ENCODE measurements at places on chromosomes 7 and 10.

DNA sequence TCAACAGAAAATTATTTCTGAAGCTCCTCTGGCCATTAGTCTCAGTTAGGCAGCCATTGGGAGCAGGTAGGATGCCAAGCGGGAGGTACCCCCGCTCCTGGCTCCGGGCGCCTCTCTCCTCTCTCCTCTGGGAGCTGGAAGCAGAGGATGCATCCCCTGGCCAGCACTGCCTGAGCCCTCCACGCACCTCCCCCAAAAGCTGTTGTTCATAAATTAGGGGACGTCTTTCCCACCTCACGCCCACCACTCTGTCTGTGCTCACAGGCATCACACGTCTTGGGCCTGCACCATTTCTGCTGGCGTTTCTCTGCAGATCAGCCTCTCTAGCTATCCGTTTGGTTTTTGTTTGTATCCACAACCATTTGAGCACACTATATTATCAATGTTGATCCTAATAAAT, 609.0 kb upstream of the FOXK1 start:
- no peak for DNase-seq

DNA sequence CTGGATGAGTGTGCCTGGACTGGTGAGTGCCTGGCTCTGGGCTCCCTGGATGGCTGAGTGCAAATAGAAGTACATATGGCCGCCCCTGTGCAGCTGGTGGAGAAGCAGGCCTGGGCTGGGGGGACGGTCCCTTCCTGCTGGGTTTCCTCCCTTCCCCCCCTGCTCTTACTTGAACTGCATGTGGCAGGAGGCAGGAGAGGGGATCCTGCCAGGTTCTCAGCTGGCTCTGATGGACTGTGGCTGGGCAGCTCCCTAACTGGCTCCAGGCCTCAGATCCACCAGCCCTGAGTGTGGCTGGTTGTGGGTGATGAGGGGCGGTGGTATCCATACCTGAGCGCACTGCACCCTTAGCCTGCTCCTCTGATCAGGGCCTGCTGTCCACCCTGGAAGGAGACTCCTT, 26.9 kb downstream of the ADCY1 start:
- DNase-seq = no peak

DNA sequence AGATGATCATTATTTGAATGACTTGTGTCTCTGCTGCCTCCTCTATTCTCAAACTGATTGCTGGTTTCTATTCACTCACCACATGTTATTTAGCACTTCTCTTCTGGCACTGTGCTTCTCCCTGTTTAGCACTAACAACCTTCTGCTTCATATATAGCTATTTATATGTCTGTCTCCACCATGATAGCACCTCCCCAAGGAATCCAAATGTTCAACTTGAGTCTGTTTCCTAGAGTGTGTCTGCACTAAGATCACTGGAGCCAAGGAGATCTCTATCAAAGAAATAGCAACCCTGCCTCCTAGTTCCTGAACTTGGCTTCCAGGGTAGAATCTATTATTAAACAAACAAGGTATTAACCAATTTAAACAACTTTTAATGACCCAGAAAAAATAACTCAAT, 104.5 kb downstream of the CYP26A1 start:
- DNase-seq = no peak

DNA sequence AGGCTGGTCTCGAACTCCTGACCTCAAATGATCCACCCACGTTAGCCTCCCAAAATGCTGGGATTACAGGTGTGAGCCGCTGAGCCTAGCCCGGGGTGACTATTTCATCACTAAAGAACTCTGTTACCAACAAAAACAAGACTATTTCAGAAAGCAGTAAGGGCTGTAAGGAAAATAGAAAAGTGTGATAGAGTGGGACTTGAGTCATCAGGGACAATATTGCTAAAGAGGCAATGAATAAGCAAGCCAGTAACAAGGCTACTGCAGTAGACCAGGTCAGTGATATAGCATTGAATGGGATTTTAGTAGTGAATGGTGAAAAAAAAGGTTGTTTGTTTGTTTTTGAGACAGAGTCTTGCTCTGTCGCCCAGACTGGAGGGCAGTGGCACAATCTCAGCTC, 51.7 kb downstream of the SVOPL start:
- DNase-seq = no peak

- no peak for DNase-seq
Observed at GRCh38 chr7:155591055-155591775, 44.9 kb upstream of the CNPY1 start.
